ENCODE measurements at places on chromosomes 1 and 21.

DNA sequence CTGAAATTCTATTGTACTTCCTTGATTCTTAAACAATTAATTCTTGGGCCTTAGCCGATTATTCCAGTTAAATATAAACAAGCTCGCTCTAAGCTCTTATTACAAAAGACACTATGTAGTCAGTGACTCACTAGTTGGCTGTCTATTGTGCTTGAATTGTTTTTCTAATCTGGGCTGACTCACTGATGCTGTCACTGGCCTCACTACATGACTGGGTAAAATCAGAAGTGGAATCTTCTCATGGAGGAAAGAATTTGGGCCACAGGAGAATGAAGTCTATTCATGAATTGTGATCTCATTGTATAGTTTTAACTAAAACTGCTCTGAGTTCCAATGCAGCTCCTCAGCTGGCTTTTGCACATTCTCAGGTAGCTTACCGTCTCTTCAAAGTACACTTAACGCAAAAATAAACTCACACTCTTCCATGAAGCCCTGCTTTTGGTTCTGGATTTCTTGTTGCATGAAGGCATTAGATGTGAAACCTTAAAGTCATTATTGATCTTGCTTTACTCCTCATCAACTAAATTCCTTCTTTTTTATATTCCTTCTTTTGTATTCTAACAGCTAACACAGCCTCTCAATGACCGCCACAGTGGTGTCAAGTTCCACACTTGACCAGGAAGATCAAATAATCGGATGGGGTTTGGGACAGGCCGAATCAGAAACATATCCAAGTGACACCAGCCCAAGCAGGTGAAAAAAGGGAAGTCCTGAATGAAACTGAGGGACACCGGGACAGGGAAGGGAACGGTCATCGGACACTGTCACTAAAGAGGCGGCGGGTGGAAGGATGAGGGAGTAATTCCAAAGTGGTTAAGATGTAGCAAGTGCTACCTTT lies 80.9 kb upstream of the LBR start:
- peak; percentile 62 for DNase-seq

- DNase-seq, result no peak
These were observed 134.7 kb downstream of the FAM78B start for GRCh38 chr1:166031932-166032571.

DNA sequence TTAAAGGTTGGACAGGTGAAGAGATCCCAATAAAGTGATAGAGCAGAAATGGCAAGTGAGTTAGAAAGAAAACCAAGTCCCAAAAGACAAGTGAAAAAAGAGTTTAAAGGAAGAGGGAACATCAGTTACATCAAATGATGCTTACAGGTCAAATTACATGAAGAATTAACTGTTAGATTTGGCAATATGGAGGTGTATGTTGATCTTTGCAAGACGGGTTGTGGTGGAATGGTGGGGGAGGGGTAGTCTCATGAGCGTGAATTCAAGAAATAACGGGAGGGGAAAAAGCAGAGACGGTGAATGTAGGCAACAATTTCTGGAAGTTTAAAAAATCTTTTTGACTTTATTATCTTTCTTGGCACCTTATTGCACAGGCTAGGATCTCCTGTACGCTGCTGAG lies 76.6 kb downstream of the NTPCR start:
- DNase-seq, result no peak

GRCh38 chr1:21269461-21270085 lies 20.7 kb downstream of the ECE1 start:
- DNase-seq, result no peak

DNA sequence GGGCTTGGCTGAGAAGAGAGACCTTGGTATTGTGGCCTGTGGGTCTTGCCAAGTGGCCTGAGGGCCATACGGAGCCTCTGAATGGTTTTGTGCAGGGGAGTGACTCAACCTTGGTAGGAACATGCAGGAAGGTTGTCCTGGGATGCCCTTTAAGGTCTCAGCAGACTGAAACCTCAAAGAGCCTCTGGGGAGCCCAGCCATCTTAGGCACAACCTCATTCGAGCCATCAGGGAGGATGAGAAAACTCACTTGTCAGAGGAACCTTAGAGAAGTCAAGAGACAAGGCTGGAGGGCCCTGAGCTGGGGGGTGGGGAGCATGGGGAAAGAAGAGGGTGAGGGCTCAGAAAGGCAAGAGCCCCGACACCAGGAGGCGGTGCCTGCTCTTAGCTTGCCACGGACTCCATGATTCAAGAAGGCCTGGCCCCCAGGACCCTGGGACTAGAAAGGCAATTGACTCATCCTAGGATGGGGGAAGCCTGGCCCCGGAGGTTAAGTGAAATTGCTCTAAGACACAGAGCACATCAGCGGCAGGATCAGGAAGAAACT lies 13.0 kb downstream of the IFI6 start:
- DNase-seq, result peak; percentile 85

GRCh38 chr21:16709866-16710550 lies 802.8 kb upstream of the CXADR start:
- DNase-seq, result no peak

- no peak for DNase-seq
These were observed 53.8 kb downstream of the PRDM2 start for GRCh38 chr1:13753636-13754402.

- DNase-seq, result no peak
These were observed 60.3 kb downstream of the KIF26B start for GRCh38 chr1:245215071-245215470.

DNA sequence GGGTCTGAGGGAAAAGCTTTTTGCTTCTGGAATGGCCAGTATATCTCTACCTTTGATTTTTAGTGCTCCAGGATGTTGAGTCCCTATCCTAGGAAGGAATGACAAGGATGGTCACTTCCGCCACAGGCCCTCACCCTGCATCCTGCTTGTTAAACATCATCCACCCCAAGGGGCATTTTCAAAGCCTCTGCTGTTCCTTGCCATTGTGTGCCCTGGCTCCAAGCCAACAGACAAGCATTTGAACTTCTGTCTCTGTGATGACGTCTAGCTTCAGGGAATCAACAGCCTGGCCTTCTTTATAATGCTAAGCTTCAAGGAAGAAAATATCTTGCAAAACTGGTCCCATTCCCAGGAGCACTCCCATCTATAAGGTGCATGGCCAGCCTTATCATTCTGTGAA lies 12.3 kb upstream of the JAM2 start:
- peak; percentile 75 for DNase-seq

DNA sequence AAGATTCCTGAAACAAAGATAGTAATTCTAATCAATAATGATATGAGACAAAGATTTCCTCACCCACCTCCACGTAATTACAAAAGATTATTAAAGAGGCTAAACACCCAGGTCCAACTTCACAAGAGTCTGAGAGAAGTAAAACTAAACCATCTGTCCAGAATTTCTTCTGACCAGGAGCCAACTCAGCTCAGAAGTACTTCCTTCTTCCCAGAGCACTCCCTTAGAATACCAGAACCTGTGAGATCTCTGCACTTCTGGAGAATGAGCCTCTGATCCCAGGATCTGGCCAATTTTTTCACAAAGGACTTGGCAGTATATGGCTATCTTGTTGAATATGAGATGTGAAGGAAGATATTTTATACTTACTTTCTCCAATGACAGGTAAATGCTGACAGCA lies 120.6 kb upstream of the PALMD start:
- DNase-seq, result no peak

DNA sequence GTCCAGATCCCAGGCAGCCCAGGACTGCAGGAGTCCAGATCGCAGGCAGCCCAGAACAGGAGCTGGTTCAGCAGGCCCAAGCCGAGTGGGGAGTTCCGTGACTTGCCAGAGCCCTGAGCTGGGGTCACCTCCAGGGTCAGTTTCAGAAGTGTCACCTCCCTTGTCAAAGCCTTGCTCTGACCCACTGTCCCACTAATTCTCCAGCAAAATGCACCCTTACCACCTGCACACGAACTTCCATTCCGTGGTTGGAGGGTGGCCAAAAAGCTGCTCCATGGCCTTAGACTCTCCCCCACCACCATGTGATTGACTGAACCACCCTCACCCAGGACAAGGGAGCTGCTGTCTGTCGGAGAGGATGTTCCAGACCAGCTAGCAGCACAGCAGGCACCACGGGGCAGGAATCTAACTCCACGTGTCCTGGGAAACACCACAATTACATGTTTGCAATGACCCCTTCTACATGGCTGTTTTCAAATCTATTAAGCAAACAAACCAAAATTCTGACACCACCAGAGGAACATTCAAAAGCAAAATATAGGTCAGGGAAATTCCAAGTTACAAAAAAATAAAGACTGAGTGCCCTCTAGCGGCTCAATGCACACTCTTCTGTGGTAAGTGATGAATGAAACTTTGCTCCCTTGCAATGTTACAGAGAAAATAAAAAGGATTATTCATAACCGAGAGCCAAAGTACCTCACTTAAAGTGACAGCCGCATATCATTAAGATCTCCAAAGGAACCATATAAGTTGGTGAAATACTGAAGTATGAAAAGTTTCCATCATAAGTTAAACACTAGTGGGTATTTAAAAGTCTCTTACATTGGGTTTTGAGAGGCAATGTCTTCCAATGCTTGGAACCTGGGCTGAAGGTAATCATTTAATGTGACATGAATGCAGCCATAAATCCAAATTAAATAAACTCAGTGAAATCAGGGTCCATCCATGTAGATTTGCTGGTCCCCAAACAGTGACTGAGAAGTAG lies 76.3 kb downstream of the NPHP4 start:
- peak; percentile 53 for DNase-seq

- DNase-seq, result no peak
These were observed 37.1 kb upstream of the CLSTN1 start for GRCh38 chr1:9860887-9861286.
